Activated CD4-positive, alpha-beta T cell treated with anti-CD3 and anti-CD28 coated beads for 24 hours (primary cell): ENCODE measurements at places on chromosomes 13 and 19.
A peak's percentile ranks its signal among the peaks of the same experiment; 100 is the strongest.

- no peak for DNase-seq
Measured at GRCh38 chr13:61255040-61255796, 160.4 kb downstream of the PCDH20 start.

GRCh38 chr19:13298565-13299481, 148.6 kb downstream of the IER2 start:
- DNase-seq, result no peak

DNA sequence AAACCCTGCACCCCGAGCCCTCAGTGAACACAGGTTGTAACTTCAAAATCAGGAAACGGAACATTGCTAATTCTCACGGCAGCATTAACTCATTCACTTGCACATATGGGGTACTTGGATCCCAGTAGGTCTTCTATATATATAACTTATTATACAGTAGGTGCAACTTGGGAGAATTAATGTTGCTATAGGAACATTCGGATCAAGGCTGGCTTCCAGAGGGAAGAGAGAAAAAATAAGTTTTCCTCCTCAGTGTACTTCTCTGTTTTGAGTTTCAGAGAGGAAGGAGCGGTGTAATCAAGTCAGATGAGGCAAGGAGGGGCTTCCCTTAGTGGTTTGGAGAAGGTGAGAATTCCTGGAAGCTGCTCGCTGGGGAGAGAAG, 90.9 kb upstream of the ZNF507 start:
- DNase-seq, result no peak

- DNase-seq, result no peak
Measured at GRCh38 chr13:73684286-73684685, 449.9 kb downstream of the KLF12 start.

GRCh38 chr13:80550971-80551441, 210.1 kb upstream of the SPRY2 start:
- no peak for DNase-seq

GRCh38 chr19:11378319-11379189, 4.1 kb downstream of the SWSAP1 start:
- DNase-seq, result no peak

DNA sequence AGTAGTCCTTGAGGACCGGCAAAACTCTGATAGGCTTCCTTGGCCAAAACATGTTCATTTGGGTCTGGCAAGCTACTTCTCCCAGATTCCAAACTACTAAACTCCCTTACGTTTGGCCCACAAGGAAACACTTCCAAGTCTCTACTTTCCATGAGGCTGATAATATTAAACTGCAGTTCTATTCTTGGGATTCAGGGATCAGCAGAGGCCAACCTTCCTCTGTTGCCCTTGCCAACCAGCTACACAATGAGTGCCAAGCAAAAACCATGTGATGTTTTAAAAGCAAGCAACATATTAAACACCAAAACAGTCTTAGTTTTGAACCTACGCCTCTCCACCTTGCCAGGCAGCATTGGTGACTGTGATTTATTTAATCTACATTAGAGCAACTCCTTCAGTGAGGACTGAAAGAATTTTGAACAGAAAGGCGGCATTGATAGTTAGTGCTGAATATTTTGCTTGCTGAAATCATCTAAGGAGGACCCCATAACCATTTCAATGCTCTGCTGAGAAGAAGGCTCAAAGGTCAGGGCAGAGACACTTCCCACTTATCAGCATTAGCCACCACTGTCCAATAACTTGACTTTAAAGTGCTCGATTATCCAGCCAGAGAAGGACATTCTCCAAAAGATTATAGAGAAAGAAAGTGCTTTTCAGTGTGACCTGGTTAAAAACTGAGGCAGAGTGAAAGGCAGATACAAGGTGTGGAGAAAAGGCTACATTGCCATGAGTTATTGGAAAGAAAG, 287.1 kb downstream of the TBC1D4 start:
- no peak for DNase-seq

DNA sequence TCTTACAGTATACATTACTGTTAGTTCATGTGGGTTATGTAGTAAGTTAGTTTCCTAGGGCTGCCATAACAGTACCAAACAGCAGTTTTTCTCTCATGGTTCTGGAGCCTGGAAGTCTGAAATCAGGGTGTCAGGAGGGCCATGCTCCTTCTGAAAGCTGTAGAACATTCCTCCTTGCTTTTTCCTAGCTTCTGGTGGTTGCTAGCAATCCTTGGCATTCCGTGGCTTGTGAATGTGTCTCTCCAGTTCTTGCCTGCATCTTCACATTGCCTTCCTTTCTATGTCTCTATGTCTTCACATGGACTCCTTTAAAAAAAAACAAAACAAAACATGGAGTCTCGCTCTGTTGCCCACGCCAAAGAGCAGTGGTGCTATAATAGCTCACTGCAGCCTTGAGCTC, 95.4 kb downstream of the WDFY2 start:
- no peak for DNase-seq

DNA sequence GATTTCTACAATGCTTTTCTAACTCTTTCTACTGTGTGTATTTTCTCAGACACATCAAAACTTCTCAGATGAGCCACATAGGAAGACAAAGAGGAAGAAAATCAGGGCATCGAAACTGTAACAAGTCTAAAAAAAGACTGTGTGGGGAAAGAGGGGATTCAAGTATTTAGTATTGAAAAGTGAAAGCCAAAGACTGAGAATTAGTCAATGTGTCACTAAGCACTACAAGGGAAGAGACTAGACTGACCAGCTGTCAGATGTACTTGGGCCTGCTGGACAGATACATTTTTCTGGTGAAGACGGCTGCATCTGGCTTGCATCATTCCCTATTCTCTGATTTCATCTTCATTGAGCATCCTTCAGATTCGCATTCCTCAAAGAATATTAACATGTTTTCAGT, 25.4 kb downstream of the COMMD6 start:
- no peak for DNase-seq

GRCh38 chr13:38735665-38736440, 49.0 kb downstream of the FREM2 start:
- DNase-seq, result no peak

DNA sequence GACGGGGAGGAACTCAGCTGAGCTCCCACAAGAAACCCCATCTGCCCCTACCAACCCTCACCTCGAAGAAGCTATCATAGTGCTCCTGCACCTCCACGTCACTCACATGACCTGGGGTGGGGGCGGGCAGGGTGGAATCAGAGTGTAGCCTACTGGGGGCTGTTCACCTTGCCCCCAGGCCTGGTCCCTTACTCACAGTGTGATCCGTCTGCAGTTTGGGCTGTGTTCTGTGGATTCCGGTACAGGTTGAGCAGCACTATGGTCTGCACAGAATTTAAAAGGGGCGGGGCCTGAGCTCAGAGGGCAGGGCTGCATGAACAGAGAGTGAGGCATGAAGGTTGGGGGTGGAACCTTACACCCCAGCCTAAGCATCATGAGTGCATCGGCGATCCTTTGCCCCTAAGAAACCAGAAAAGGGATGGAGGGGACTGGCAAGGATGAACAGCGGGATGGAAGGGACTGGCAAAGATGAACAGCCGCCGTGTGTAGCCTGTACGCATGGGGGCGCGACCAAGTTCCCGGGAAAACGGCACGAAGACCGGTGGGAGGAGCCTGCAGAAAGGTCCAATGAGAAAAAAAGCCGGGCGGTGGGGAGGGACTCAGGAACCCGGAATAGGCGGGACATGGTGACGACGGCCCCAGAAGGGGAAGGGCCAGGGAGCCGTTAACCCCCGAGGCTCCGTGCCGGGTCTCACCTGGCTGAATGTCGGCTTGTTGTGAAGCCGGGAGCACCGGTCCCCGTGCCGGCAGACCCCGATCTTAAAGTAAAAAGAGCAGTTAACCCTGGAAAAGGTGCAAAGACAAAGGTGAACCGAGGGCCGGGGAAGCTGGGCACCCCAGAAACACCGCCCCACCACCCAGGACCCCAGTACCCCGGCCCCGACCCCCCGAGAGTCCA, 539 bp downstream of the U2AF1L4 start:
- DNase-seq, result peak; percentile 83

DNA sequence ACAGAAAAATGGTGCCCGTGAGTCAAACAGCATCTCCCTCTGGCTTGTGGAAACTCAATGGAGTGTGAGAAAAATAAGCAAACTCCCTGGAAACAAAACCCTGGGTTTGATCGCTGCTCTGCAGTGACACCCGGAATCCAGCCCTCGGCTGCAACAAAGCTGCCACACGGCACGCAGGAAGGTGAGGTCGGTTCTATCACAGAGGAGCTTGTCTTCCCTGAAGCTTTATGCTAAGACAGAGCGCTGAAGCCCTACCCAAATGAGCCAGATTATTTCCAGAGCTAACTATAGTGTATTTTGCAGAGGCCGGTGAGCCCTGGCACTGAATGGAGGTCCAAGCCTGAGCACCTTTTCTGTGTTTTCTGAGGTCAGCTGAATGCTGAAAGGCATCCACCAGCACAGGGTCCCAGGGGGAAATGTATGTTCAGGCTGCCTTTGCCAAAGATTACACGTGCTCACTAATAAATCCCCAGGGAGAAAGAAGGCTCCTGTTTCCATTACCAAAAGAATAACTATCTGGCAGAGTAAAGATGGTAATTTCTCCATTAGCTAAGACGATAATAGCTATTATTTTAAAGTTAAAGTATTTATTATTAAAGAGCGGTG, 77.8 kb downstream of the TSHZ3 start:
- DNase-seq, result no peak

GRCh38 chr13:76389321-76389720, 496.9 kb downstream of the KCTD12 start:
- DNase-seq, result no peak

GRCh38 chr19:782185-782877, 14.9 kb upstream of the PTBP1 start:
- no peak for DNase-seq

DNA sequence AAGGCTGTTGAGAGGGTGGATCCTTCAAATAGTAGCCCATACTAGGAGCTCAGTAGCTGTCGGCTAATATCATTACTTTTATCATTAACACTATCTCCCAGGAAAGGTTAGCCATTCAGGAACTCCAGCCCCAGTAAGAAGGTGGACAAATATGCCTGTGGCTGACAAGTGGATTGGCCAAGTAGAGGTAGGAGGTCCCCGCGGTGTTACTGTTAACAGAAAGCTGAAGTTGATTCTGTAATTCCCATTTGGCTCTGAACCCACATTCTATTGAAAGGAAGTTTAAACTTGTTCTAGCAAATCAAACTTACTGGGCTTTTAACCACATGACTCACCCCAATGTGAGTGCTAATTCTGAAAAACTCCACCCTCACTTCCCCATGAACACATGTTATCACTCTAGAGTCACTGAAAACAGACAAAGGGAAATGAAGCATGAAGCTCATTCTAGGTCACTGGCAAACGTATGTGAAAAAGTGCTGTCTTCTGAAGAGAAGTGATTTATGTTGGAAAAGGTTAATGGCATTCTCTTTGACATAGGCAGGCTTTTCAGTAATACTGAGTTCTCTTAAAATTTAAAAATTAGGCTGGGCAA, 273.5 kb downstream of the FGF14 start:
- DNase-seq, result no peak

DNA sequence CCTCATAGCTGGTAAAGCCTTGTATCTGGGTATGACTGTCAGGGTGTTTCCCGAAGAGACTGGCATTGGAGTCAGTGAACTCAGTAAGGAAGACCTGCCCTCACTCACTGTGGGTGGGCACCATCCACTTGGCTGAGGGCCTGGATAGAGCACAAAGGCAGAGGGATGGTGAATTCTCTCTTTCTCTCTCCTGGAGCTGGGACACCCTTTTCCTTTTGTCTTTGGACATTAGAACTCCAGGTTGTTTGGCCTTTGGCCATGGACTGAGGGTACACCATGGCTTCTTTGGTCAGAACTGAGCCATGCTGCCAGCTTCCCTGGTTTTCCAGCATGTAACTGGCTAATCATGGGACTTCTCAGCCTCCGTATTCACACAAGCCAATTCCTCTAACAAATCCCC, 4.6 kb upstream of the CEACAM1 start:
- DNase-seq, result no peak

DNA sequence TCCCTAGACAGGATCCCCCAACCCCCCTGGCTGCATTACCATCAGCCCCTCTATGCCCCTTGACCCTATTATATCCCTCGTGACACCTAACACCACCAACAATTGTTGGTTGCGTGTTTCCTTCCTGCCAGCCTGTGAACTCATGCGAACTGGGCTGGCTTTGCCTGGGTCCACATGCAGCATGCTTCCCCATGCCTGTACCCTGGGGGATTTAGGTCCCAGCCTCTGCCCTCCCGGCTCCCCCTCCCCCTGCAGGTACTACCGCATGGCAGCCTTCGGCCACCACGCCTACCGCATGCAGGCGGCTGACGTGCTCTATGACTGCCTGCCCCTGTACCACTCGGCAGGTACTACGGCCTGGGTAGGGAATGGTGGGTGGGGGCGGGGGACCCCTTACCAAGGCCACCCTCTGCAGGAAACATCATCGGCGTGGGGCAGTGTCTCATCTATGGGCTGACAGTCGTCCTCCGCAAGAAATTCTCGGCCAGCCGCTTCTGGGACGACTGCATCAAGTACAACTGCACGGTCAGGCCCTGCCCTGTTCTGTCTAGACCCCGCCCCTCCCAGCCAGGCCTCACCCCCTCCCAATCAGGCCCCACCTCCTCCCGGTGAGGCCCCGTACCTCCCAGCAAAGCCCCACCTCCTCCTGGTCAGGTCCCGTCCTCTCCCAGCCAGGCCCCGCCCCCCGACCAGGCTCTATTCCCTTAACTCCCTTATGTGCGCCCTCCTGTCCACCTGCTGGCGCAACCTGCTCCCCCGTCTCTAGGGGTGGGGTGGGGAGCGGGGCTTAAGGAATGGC, 18.5 kb downstream of the SLC27A1 start:
- peak; percentile 60 for DNase-seq

DNA sequence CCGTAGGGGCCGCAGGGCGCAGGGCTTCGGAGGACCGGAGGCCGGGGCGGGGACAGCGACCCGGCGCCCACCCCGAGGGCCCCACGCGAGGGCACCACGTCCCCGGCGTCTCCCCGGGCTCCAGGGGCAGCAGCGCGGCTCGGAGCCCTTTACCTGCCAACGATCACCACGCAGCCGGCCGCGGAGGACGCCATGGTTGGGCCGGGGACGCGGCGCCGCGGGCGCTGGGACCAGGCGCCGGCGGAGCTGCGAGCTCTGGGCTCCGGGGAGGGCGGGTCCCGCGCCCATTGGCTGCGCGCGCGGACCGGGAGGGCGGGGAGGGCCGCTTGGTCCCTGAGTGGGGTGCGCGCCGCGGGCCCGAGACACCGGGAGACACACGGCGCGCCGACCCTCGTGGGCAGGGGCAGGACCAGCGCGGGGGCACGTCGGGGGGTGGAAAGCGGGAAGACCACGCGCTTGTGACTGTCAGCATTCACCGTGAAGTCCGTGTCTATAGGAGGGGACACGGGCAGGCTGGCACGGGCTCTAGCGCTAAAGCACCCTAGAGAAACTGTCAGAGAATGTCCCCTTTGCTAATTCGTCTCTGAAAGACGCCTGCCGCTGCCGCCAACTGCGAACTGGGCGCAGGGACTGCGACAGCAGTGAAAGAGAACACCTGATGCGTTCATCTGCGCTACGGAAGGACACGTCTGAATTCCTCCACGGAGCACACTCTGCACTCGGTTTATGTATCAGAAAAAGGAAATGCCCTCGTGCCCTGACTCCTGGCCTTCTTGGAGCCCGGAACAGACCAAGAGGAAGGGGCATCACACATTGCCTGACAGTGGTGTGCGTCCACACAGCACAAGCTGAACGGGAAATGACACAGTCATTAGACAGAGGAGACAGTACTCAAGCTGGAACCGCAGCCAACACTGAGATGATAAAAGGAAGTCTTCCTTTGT, at the start of gene CRYL1:
Gene CRYL1, minus strand, starts transcription at position 257 of the 944 bp plus-strand sequence. Its CDS starts 63 bp downstream, at position 194.
- DNase-seq, result peak; percentile 54

- no peak for DNase-seq
Measured at GRCh38 chr13:83450591-83450990, 431.7 kb downstream of the SLITRK1 start.
